ENCODE measurements at places on chromosomes 16 and 17. TPM values are rescaled to one million over a fixed set of nuclear protein-coding genes. Genes with fewer than 3 reads are reported as not detected.

GRCh38 chr17:2438823-2439222 is 38.0 kb upstream of the MNT start:
- H3K4me3 ChIP-seq, result no peak overlapping the region
- no peak for DNase-seq
- peaks cover 6% of the 10 kb centered on the region for H3K36me3 ChIP-seq
- H3K27ac ChIP-seq, result no peak overlapping the region
- H3K27me3 ChIP-seq, result no peaks in the 10 kb centered on the region
- H3K4me1 ChIP-seq, result peaks cover 21% of the 10 kb centered on the region

USH1G gene
- total RNA-seq, result not detected

DNA sequence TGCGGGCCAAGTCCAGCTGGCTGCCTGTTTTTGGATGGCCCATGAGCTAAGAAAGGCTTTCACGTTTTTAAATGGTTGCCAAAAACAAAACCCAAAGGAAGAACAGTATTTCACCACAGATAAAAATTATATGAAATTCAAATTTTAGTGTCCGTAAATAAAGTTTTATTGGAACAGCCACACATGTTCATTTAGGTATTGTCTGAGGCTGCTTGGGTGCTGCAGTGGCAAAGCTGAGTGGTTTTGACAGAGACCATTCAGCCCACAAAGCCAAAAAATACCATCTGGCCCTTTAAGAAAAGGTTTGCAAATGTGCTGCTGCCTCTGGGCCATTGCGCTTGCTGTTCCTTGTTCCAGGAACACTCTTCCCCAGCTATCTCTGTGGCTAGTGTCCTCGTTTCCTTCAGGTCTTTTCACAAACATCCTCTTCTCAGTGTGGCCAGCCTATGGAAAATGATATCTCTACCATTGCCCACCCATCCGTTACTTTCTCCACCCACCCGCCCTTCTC is 232.9 kb upstream of the CIBAR2 start:
- H3K4me3 ChIP-seq, result no peak overlapping the region
- no peaks in the 10 kb centered on the region for H3K27me3 ChIP-seq
- no peaks in the 10 kb centered on the region for H3K36me3 ChIP-seq
- no peak for DNase-seq

GRCh38 chr17:76353004-76353598 is 615 bp downstream of the PRPSAP1 start:
- H3K4me1 ChIP-seq, result peaks cover 19% of the 10 kb centered on the region
- peak overlapping the region; percentile 95 for H3K4me3 ChIP-seq
- H3K27me3 ChIP-seq, result no peaks in the 10 kb centered on the region
- DNase-seq, result peak; percentile 36

GNAO1 gene
- total RNA-seq, result 3.0 TPM

KRTAP9-2 gene
- not detected for total RNA-seq

DNA sequence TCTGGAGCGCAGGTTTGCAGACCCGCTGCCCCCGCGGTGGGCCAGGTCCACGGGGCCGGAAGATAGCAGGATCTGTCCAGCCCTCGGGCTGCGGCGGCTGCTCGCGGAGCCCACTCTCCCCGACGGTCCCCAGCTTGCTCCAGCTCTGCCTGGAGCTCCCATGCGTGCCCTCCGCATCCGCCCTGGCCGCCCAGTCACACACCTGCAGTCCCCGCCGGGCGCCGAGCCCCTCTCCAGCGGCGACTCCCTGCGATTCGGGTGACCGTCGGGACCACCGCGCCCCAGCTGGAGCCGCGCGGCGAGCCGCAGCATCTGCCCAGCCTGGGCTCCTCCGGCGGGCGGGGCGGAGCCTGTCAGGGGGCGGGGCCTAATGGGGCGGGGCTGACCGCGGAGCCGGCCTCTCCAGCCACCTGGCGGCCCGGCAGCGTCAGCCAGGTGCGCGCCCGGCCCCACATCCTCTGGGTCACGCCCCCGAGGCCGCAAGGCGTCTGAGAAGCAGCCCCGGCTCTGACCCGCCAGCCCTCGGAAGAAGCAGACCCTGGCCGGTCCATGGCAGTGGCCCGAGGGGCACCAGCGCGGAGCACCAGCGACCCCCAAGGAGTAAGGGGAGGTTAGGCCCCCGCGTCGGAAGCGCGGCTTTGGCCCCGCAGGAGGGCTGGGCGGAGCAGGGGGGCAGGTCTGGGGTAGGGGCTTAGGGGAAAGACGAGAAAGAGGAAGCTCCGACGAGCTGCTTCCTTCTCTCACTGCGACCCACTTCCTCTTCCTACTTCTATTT is at the start of gene PIK3R5:
Gene PIK3R5 (minus strand): TSS at position 314 of the 775 bp plus-strand sequence. CDS start 54,213 bp downstream, outside the sequence.
- H3K4me1 ChIP-seq, result peaks cover 9% of the 10 kb centered on the region
- H3K27me3 ChIP-seq, result no peaks in the 10 kb centered on the region
- DNase-seq, result peak; percentile 66
- no peaks in the 10 kb centered on the region for H3K36me3 ChIP-seq

Measured in body of pancreas (tissue), 4 donors.